ENCODE measurements at places on chromosomes 5 and 9. TPM values are rescaled to one million over a fixed set of nuclear protein-coding genes. Genes with fewer than 3 reads are reported as not detected.

- no peak for DNase-seq
Observed at GRCh38 chr5:8005416-8005815, 136.5 kb downstream of the MTRR start.

- no peak for DNase-seq
Observed at GRCh38 chr9:29648601-29649000, 2075.3 kb upstream of the C9orf72 start.

DNA sequence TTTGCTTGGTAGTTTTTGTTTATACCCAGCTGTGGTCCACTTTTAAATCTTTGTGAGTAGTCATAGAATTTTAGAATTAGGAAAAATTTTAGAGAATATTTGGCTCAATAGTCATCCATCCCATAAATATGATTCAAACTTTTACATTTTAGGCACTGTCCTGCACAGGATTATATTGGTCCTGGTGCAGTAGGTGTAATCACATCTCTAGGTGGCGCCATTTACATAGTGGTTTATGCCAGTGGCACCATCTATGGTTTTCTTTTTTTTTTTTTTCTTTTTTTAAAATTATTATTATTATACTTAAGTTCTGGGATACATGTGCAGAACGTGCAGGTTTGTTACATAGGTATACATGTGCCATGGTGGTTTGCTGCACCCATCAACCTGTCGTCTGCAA lies 260.7 kb upstream of the KCNN2 start:
- DNase-seq = no peak

The STXBP1 gene
- 44.5 TPM for total RNA-seq

The TOR1A gene
- 19.3 TPM for total RNA-seq

The TBC1D13 gene
- 16.8 TPM for total RNA-seq

Data from heart left ventricle (tissue), 16 donors.